Urinary bladder (tissue), 4 donors: ENCODE measurements at places on chromosomes 4 and X. TPM values are rescaled to one million over a fixed set of nuclear protein-coding genes. Genes with fewer than 3 reads are reported as not detected.

The ZDHHC15 gene
- total RNA-seq = 8.0 TPM

- DNase-seq = no peak
Observed at GRCh38 chr4:99591757-99592156, 17.1 kb downstream of the MTTP start.

- no peak for DNase-seq
Observed at GRCh38 chrX:146054311-146054710, 236.7 kb downstream of the SLITRK2 start.

GRCh38 chrX:106246511-106246910 lies 78.4 kb downstream of the PWWP3B start:
- no peak for DNase-seq

The ELK1 gene
- 8.6 TPM for total RNA-seq

The MSX1 gene
- total RNA-seq = 4.7 TPM

The HS6ST2 gene
- 8.6 TPM for total RNA-seq

The KLHL4 gene
- total RNA-seq = 23.8 TPM

GRCh38 chrX:119410027-119410819 lies 11.1 kb downstream of the SLC25A43 start:
- DNase-seq = no peak

GRCh38 chr4:18192901-18193300 lies 171.3 kb upstream of the LCORL start:
- no peak for DNase-seq

DNA sequence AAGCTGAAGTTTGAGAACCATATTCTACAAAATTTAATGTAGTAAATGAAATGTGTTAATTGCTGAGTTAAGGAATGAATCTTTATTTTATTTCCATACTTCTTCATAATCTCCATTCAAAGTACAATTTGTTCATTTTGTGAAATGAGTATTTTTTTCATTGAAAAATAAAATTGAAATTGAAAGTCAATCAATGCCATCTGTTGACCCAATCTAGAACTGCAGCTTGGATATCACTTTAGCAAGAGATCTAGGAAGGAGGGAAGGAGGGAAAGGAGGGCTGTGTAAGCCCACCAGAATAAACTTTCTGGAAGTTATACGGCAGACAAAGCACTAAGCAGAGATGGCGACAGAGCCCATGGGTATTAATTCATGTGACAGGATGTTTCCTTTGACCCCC lies 128.4 kb downstream of the ZMAT1 start:
- no peak for DNase-seq

- DNase-seq = no peak
Observed at GRCh38 chr4:184168406-184169019, 49.2 kb downstream of the ENPP6 start.

DNA sequence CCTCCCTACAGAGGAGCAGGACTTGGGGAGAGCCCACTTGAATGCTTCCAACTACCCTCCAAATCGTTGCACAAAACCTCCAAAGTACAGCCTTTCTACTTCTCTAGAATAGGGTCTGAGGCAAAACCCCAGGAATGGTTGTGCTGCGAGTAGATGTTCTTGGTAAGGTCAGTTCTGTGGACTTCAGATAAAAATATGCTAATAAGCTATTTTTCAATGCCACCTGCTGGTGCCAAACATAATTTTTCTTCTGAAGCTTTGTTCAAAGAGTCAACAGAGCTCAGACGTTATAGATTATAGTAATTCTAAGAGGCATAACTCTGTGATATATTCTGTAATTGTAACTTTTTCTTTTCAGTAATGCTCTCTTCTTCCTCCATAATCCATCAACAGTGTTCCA lies 425.7 kb downstream of the GPAT3 start:
- DNase-seq = no peak

- no peak for DNase-seq
Observed at GRCh38 chr4:42708625-42709024, 51.7 kb upstream of the ATP8A1 start.

DNA sequence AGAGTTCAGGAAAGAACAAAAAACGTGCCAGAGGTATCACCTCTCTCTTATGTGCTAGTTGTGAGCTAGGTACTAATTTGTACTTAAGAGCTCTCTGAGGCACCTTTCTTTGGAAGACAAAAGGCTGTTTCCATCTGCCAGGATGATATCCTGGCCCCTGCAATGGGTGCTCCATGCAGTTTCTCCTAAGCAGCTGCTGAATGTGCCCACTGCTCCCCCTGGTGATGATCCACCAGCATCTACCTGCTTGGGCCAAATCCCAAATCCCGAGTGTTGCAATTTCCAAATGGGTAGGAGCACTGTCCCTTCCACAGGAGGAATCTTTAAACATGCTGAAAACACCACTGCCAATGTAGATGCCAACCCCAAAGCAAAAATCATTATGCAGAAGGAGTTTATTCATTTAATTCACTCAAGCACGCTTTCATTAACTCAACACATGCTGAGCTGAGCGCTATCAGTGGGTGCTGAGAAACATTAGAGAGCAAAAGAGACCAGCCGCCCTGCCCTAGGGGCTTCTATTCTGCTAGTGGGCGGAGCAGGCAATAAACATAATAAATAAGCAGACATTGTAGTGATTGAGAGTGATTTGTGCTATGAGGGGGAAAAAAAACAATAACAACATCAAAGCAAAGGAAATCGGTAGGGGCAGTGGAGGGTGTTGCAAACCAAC lies 69.6 kb upstream of the C4orf50 start:
- no peak for DNase-seq

The CXorf65 gene
- not detected for total RNA-seq

DNA sequence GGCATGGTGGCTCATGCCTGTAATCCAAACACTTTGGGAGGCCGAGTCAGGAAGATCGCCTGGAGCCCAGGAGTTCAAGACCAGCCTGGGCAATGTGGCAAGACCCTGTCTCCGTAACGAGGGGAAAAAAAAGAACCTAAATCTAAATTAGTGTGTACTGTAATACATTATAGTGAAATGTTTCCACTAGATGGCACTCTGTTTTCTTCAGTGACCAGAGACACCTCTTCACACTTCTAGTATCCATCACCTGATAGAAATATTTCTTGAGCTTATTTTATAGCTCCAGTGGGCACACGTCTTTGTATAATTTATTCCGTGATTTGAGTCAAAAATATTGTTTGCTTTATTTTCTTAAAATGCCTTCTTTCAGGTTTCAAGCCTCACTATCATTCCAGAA lies 600.9 kb upstream of the DIPK2B start:
- no peak for DNase-seq

DNA sequence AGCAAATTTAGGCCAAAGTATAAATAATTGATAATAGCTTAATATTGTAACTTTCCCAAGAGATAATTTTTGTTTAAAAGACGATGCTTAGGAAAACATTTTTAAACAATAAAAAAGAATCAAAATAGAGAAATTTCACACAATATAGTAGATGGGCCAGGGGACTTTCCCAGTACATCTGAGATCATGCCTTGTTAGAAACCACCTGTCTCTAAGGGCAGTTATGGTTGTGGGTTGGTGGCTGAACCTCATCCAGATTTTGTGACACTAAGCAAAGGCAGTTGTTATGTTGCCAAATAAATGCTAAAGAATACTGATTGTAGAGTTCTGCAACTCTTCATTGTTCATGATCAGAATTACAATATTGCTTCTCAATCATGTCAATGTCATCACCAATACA lies 270.6 kb downstream of the BANK1 start:
- no peak for DNase-seq

The KLF8 gene
- total RNA-seq = 9.6 TPM

GRCh38 chr4:124958847-124959246 lies 246.3 kb upstream of the ANKRD50 start:
- DNase-seq = no peak

DNA sequence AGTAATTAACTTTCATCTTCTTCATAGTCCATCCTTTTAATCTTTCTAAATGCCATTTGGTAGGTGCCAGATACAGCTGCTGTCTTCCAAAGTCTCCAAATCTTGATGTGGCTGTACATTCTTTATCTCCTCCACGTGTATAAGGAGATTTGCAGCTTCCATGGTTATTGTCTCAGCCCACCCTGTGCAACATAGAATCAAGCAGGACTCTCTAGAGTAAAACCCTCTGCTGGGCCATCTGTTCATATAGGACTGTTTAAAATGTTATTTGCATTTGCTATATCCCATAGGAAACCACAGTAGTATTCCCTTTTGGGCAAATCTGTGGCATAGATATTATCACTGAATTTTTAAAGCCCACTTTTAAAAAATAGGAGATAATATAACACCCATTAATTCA lies 527.2 kb upstream of the EPHA5 start:
- no peak for DNase-seq

The RENBP gene
- 4.4 TPM for total RNA-seq

The MAGEA11 gene
- total RNA-seq = not detected

DNA sequence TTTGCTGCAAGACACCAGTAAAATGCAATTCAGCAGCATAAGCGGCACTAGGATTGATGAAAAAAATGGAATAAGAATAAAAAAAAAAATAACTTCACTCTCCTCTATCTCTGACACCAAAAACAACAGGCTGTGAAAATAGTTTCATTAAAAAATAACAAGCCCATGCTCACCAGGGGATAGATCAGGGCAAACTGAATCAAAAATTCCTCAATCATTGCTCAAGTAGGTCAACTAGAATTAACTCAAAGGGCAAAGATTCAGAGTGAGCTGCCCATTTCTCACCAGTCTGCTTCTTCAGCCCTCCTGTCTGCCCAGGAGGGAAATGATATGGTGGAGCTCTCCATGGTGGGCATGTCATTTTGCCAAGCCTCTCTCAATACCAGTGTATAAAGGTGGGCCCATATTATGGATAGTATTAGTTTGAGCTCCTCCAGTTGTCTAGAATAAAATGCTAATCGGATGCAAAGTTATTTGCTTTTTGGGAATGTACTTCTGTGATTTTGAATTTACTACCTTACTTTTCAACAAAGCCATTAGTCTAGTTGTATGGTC lies 153.9 kb downstream of the UNC5C start:
- no peak for DNase-seq

The GALNTL6 gene
- 1.5 TPM for total RNA-seq

GRCh38 chr4:17124767-17125166 lies 226.3 kb upstream of the LDB2 start:
- DNase-seq = no peak

The EDNRA gene
- total RNA-seq = 98.1 TPM

The CCDC149 gene
- total RNA-seq = 17.4 TPM

The CSAG1 gene
- total RNA-seq = not detected

The DOK7 gene
- total RNA-seq = 2.2 TPM

The MAGEB1 gene
- not detected for total RNA-seq

The HMX1 gene
- 0.26 TPM for total RNA-seq

DNA sequence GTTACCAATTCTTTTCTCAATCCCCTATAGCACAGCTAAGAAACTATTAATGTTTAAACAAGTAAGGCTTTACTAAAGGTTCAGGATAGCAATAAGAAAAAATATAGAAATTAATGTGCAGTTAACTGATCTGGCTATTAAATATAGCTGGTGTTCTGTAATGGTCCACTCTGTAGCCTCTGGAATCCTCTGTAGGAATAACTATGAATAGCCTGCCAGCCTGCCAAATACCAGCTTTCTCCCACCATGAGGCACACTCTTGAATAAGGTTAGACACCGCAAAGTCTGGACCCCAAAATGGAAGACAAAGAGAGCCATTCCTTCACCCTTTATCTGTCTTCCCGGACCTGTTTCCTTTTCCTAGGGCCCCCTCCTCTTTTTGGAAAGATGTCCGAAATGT lies 30.6 kb downstream of the CEP44 start:
- no peak for DNase-seq

The FMR1NB gene
- not detected for total RNA-seq

- DNase-seq = no peak
Observed at GRCh38 chr4:69057620-69058409, 38.5 kb upstream of the UGT2B7 start.
